ENCODE measurements at places on chromosomes 1 and 21.

DNA sequence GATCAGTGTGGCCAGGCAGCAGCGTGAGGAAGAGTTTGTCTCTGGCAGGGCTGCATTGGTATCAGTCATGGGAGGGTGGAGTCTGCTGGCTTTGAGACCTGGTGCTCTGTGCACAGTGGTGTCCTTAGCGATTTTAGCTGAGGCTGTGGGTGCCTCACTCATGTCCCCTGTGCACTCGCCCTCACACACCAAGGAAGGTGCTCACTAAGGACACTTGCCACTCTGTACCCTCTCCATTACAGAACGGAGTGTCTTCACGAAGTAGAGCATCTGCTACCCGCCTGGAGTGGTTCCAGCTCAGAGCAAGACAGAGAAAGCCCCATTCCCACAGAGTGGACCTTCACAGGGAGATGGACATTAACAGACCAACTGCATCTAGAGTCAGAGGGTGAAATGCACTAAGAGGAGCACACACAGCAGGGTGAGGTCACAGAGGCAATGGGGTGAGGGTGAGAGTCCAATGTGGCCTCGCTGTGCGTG, 117.9 kb downstream of the MATN1 start:
- DNase-seq, result no peak

- no peak for DNase-seq
These were observed 61.9 kb upstream of the ADGRL2 start for GRCh38 chr1:81738875-81739274.

DNA sequence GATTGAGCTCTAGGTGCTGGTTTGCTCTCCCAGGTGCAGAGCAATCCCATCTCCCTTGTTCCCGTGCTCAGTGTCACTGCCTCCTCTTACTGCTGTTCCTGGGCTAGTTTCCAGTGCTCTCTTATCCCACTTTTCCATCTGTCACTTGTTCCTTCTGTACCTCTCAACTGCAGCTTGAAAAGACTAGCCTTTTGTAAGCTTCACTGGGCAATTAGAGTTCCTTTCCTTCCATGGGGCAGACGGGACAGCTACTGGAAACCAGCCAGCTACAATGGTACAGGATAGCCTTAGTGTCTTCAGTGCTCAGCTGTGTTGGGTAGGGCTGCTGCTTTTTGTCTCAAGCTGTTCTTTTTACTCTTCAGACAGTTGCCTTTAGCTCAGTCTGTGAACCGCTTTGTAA, 31.6 kb downstream of the AGT start:
- no peak for DNase-seq

GRCh38 chr1:155913969-155914757, 3.0 kb upstream of the RIT1 start:
- no peak for DNase-seq

- DNase-seq, result no peak
These were observed 91.9 kb downstream of the LEPR start for GRCh38 chr1:65512383-65512782.

DNA sequence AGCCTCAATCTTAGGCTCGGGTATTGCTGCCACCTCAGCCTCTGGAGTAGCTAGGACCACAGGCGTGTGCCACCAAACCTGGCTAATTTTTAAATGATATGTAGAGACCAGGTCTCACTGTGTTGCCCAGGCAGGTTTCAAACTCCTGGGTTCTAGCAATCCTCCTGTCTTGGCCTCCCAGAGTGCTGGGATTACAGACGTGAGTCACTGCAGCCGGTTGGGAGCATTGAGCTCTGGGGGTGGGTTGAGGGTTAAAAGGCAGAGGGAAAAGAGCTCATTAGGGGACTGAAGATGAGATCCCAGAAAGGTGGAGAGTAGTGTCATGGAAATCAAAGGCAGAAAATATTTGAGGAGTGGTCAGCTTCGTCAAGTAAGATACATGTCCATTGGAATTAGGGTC, 7.1 kb downstream of the RAD54L start:
- no peak for DNase-seq

DNA sequence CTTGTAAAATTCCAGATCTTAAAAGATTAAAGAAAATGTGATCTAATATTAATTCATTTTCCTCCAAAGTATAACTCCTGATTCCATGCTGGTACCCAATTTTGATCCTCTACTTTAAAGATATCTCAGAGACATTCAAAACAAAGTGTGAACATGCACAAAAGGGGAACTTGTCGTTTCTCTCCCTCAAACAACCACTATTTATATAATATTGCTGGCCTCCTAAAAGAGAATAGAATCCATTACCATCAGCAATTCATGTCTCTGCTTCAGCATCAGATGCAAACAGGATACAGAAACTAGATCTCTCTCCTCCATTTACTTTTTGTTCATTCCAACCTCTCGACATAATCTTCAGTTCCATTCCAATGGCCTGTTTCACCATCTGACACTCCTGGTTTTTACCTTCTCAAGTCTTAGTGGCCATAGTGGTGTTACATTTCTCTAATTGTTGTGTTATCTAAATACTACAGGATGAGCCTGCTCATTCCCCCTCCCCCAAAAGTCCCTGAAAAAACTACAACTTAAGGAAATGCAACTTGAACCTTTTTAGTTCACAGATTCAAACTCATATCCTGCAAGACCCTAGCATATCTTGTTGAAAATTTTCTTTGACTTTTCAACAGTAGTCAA, 4.1 kb downstream of the NRIP1 start:
- no peak for DNase-seq

- DNase-seq, result no peak
These were observed 2.5 kb upstream of the TNFRSF18 start for GRCh38 chr1:1208713-1209433.

GRCh38 chr1:182656842-182657397, 27.5 kb downstream of the RGS8 start:
- DNase-seq, result no peak

DNA sequence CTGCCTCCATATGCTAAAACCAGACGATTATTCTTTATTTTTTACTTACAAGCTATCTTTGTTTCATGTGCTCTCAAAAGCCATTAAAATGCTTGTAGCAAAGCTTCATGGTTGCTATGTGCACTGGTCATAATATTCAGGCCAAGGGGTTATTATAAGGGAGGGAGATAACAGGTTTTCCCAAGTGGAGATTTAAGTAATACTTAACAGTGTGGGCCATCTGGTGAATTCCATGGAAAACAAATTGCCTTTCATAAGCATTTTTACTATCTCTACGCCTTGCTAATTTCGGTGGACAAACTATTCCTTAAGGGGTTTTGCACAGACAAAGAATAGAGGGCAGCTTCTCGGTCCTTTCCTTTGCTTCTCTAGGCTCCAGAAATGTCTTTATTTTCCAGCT, 137.8 kb downstream of the NUF2 start:
- no peak for DNase-seq

DNA sequence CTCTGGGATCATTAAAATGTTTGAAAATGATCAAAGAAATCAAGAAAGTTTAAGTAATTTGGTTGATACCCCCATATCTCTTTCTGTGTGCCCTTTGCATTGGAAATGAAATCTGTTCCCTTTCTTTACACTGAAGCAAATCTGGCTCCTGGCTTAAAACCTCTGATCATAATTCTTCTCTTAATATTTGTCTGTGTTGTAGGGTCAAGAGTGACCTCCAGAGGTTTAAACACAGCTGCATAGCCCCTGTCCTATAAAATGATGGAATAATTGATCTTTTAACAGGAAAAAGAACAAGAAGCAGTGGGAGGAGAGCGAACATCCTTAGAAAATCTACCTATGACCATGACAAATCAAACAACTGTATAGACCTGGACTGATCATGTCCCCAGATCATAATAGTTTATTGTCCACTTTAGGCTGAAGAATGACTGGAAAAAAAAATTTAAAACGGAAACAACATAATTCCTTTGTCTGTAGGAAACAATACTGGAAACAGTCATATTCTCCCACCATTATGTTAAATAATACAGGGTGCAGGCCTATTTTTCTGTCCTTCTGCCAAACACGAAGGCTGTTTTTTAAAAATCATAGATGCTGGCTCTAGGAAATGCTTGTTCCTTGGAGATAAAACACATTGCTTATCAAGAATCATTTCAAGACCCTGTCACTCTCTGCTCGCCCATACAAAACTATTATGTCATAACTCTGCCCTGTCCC, 184.3 kb downstream of the NEGR1 start:
- no peak for DNase-seq

DNA sequence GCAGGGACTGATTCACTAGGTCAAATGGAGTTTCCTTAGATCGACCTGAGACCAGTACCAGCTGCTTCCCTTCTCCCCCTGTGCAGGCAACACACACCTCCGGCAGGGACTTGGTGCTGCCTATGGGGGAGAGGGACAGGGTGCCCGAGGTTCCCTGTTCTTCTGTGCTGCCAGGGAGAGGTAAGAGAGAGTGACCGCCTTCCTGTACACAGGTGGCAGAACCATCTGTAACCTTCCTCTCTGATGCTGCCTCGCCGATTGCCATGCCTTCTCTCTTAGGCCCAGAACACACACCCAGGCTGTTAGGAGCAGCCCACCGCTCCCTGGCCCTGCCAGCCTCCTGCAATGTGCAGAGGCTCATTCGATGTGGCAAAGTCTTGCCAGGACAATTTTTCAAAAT, 9.3 kb downstream of the MYOC start:
- DNase-seq, result no peak

DNA sequence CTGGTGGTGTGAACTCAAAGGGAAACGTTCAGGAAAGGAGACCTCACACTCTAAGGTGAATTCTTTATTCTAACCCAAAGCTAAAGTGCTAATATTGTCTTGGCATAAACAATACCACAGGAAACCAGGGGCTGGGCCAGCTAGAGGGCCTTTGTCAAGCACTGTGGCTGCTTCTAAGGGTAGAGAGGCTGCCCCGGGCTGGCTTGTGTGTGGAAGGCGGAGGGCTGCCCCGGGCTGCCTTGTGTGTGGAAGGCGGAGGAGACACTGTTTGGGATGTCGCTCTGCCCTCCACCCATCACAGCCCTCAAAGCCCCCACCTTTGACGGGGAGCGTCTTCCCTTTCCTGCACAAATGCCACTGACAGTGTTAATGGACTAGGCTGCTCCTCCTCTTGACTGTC, 216.8 kb downstream of the TOMM20 start:
- no peak for DNase-seq

DNA sequence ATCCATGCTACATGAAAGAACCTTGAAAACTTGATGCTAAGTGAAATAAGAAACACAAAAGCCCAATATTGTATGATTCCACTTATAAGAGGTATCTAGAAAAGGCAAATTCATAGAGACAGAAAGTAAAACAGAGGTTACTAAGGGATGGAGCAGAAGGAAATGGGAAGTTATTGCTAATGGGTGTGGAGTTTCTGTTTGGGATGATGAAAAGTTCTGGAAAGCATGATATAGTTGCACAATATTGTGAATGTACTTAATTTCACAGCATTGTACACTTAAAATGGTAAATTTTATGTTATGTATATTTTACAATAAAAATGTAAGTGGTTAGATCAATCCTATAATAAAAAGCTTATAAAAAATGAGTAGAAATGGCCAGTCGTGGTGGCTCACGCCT, 1.6 kb upstream of the NECAP2 start:
- no peak for DNase-seq

DNA sequence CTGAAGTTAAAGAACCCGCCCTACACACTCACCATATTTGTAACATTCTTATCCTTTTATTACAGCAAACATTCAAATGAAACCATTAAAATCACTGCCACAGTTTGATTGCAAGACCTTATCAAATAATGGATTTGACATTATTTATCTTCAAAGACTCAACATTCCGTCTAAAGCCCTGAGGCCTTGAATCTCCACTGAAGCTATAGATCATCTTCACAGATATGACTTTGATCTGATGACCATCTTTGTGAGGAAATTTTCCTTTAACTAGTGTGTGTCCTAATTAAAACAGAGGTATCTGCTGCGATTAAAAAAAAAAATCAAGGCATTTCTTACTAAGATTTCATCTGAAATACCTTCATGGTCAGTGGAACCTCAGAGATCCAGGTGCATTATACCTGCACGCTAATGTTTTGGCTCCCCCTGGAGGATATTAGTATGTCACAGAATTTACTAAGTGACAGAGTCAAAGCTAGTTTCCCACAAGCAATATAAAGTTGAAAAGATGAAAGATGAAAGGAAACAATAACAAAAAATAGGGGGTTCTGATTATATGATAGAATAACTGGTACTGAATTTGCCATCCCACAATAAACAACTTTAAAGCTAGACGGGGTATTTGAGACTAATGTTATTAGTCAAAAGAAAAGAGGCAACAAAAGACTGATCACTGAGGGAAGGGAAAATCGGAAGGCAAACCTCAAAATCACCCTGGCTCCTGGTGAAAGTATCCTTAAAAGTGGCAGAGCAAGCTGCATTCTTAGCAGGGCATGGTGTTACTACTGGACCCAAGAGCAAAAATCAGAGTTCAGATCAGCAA, 923.4 kb downstream of the NCAM2 start:
- peak; percentile 4 for DNase-seq

GRCh38 chr1:207495801-207496792, at the start of gene CR1:
Gene CR1 (plus strand): TSS chr1:207496157. CDS start chr1:207496268, 111 bp downstream.
- DNase-seq, result no peak

DNA sequence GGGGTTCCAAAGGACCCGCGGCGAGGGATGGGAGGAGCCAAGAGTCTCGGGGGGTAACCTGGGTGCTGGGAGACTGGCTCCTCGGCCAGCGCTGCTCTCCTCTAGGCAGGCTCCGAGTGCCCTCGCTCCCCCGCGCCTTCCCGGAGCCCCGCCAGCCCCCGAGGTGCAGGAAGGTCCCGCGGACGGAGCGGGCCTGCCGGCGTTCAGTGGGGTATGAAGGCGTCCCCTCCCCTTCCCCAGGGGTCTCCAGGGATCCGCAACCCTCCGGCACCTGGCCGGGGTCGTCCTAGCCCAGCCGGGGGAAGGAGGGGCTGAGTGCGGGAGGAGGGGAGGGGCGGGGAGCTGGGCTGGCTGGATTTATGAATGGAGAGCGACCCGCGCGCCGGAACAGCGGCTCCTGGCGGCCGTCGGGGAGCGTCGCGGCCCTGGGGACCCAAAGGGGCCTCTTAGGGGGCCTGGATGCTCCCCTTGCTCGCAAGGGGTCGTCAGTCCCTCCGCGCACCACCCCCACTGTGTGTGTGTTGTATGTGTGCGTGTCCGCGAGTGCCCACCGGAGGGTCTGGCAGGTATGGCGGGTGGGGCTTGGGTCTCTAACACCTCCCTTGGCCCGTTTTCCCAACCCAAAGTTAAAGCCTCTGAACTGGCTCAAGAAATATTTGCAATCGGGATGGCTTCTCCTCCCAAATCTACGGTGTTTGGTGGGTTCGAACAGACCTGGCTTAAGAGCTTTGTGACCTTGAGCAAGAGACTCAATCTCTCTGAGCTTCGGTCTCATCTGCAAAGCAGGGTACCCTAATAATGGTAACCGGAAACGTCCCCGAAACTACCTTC, 642 bp downstream of the HCRTR1 start:
- no peak for DNase-seq

DNA sequence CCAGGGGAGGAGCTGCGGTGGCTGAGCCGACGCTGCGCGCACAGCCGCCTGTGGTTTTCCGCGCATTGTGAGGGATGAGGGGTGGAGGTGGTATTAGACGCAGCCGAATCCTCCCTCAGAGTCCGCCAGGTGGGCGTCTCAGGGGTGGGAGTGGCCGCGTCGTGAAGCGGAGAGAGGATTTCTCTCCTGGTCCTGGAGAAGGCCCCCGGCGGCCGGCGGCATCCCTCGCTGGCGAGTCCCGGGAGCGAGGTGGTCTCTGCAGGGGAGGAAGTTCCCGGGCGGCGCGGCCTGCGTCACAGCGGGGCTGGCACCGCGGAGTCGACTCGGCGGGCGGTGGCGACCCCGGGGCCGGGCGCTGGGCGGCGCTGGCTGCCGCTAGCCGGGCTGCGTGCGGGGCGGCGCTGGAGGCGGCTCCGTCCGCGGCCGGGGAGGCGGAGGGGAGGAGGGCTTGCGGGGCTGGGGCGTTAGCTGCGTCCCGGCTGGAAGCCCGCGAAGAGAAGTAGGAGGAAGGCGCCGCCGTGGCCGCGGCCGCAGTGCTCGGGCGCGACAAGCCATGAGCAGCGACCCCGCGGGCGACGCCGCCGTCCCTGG, at the start of gene LRRC8C:
TSS of gene LRRC8C (plus strand) at position 464 of the 591 bp plus-strand sequence. CDS start 53,354 bp downstream, outside the sequence.
- DNase-seq, result peak; percentile 44

- DNase-seq, result no peak
These were observed 124.2 kb downstream of the AKT3 start for GRCh38 chr1:243725846-243726245.

Data from GM04504 (cell line).